PC-9 (cell line): ENCODE measurements at places on chromosomes 7 and 10. TPM values are rescaled to one million over a fixed set of nuclear protein-coding genes. Genes with fewer than 3 reads are reported as not detected.

DNA sequence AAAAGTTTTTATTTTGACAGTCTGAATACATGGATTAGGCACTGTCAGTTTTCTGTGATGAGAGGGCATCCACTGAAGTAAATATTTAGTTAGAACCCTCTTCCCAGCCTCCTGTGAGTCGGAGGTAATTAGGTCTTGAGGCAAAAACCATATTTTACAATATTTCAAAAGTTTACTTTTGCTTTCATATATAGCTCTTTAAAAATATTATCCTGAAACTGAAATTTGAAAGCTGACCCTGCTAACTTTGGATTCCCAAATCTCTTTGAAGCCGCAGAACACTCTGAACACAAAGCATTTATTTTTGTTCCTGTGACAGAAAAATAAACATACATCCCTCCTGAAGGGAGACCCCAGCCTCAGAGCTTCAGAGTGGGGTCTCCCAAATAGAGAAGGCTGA lies 317.4 kb downstream of the KIF20B start:
- DNase-seq, result no peak

- DNase-seq, result no peak
These were observed 36.7 kb downstream of the RAB19 start for GRCh38 chr7:140440593-140440992.

Gene GBX1
- not detected in 2 replicates for total RNA-seq

Gene AP1S1
- 227 and 308 TPM in 2 replicates for total RNA-seq

Gene CEP55
- 29.6 and 38.9 TPM in 2 replicates for total RNA-seq
